ENCODE measurements at places on chromosomes 6 and 20.

DNA sequence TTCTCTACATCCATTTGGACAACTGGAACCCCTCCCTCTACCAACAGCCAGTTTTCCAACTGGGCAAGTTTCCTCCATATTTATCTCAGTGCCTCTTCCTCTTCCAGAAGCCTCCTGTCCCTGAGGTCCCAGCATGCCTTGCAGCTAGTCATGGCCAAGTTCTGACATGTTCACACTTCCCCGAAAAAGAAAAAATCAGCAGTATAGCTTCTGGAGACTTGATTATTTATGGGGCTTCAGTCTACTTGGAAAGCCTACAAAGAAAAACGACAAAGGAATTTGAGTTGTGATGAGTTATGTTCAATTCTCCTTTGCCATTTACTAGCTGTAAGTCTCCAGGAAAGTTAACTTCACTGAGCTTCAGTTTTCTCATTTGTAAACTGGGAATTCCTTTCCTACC lies 406.5 kb downstream of the MAFB start:
- no peak for DNase-seq

GRCh38 chr6:100099189-100100074 lies 105.4 kb upstream of the MCHR2 start:
- no peak for DNase-seq

- no peak for DNase-seq
These were observed 2.6 kb upstream of the SLC22A7 start for GRCh38 chr6:43295456-43295855.

DNA sequence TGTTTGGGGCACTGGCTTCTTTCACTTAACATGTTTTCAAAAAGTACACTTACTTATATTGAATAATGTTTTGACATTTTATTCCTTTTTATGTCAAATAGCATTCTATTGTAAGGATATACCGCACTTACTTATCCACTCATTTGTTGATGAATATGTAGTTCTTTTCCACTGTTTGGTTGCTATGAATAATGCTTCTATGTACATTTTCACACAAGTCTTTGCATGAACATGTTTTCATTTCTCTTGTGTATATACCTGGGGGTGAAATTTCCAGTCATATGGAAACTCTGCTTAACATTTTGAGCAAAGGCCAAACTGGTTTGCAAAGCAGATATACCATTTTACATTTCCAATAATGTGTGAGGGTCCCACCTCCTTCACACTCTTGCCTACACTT lies 202.3 kb upstream of the GGTLC1 start:
- no peak for DNase-seq

- DNase-seq, result no peak
These were observed 735.6 kb downstream of the RFPL4B start for GRCh38 chr6:113082745-113083144.

GRCh38 chr6:44305200-44305725 lies 7.9 kb downstream of the AARS2 start:
- DNase-seq, result no peak

GRCh38 chr6:4703382-4703781 lies 72.8 kb upstream of the CDYL start:
- DNase-seq, result no peak

GRCh38 chr6:34616227-34616585 lies 60.1 kb upstream of the SPDEF start:
- no peak for DNase-seq

DNA sequence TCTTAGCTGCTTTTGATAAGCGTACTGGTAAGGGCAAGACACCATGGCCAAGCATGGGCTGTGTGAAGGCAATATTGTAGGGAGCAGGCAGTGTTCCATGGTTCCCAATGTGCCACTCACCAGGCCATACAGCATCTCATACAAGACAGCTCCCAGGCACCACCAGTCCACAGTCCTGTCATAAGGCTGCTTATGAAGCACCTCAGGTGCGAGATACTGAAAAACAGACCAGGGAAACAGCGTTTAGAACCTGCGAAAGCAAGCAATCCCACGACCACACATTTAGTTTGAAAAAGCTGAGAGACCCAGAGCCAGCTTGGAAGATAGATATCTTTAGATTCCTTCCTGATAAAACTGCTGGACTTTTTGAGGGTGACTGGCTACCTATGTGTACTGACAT lies 119.1 kb upstream of the SLC2A12 start:
- no peak for DNase-seq

DNA sequence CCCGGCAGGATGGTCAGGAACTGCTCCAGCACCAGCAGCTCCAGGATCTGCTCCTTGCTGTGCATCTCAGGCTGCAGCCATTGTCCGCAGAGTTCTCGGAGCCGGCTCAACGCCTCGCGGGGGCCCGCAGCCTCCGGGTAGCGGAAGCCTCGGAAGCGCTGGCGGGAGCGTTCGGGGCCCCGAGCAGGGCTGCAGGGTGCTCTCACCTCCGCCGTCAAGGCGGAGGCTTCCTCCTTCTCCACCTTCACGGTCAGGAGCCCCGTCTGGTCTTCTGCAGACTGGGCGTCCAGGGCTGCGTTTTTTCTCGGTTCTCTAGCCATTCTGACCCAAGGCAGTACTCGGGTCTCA lies 434 bp downstream of the ZKSCAN4 start:
- DNase-seq, result peak; percentile 43

DNA sequence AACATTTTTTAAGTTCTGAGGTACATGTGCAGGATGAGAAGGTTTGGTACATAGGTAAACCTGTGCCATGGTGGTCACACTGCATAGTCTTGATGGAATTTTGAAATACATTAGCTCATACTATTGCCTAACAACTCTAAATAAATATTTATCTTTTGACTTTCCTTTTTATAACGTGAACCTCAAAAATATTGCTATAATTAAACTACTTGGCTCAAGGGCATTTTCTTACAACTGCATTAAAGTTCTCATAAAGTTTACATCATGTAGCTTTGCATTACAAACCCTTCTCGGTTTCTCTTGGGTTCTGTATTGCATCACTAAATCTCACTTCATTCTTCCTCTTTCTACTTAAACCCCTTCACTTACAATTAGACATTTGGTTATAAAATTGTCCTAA lies 636.0 kb upstream of the PTCHD4 start:
- DNase-seq, result no peak

DNA sequence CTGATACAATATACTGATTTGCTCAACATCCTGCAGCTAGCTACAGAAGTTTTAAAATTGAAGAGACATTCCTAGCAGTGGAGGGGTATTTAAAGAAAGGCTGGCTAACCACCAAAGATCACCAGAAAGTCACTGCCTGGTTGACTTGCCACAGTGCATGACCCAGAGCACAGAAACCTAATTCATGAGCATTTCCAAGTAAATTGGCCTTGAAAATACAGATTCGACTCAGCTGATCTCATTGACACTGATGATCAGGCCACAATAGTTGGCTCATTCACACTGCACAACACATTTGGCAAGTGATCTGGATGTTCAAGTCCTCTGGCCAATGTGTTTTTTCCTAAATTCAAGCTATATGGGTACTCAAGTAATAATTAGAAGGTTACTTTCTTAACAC lies 13.3 kb upstream of the TDRD6 start:
- no peak for DNase-seq

- DNase-seq, result no peak
These were observed 1.4 kb downstream of the C6orf132 start for GRCh38 chr6:42140756-42141602.

DNA sequence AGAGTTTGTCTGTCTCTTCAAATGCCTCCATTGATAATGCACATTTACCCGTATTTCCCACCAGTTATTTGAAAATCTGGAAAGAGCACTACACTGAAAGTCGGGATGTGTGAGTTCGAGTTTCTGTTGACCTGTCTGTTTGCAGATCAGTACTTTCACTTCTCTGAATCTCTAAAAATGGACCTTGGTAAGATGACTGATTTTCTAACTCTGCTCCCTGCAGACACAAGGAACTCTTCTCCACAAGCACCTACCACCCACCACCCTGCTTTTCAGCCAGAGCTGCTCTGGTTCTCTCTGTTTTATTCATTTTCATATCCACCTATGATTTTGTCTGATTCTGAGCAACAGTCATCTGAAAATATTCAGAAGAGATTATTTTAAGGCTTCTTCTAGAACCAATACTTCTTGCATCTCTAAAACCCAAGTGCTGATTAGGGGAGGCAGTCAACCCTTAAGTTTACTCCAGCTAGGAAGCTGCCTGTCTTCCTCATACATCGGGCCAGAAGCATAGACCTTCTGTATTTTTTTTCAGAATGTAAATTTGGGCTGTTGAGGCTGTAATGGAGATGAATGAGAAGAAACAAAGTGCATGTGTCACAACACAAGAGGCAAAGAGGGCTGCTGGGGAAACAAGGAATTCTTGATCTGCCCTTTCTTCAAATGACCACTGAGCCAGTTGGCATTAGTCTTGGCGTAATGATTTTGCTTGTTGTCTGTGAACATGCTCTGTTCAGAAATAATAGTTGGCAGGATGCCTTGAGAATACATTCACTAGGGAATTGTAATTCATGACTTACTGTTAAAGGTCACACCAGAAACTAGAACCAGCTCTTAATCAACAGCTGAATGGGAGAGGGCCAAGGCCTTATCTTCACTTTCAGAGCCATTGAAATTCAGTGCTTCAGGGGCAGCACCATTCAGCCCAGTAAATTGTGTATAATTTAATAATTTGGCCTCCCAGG lies 85.4 kb upstream of the MYLIP start:
- DNase-seq, result no peak

DNA sequence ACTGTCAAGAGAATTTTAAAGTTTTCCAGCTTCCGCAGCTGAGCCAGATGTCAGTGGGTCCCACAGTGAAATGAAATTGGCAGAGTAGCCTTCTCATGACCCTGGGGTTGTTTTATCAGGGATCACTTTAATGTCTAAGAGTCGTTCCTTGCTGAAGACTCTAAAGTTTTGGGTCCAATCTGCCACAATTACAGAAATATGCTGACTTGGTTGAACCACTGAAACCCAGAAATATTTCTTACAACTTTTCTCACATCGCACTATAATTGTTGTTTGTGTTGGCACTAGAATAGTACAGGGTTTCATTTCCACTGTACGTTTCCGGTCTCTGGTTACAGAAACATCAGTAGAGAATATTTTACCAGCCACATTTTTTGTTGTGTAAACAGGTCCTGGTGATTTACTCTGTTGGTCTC lies 109.0 kb downstream of the HMGCLL1 start:
- no peak for DNase-seq

DNA sequence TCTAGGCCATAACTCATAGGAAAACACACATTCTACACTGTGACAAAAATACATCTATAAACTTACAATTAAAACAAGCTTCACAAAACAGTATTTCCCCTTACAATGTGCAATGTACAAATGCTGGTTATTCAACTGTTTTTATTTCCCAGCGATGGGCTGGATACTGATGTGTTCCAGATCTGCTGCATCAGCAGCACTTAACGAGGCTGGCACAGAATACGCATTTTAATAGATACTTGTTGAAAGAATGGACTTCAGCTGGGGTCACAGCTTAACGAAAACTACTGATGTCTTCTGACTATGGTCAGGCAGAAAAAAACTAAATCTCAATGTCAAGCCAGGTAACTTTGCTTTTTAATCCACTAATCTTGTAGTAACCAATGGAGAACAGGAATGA lies 70.9 kb downstream of the B4GALT5 start:
- DNase-seq, result no peak

DNA sequence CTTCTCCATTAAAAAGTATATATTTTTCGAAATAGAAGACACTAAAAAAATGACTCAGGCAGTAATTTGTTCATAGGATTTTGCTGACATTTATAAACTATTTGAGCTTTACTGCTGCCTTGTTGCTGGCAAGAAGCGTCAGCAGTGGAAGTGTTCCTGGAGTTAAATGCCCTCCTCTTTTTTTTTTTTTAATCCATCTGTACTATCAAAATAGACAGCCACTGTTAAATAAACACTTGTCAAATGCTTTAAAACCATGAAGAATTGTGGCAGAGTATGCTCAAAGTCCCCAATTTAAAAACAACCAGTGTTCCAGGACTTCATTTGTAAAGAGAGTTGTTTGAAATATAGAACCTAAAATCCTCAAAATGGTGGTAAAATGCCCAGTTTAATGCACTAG lies 253.8 kb downstream of the NKAIN2 start:
- DNase-seq, result no peak

- no peak for DNase-seq
These were observed 676.2 kb downstream of the CBLN4 start for GRCh38 chr20:55329108-55329507.

DNA sequence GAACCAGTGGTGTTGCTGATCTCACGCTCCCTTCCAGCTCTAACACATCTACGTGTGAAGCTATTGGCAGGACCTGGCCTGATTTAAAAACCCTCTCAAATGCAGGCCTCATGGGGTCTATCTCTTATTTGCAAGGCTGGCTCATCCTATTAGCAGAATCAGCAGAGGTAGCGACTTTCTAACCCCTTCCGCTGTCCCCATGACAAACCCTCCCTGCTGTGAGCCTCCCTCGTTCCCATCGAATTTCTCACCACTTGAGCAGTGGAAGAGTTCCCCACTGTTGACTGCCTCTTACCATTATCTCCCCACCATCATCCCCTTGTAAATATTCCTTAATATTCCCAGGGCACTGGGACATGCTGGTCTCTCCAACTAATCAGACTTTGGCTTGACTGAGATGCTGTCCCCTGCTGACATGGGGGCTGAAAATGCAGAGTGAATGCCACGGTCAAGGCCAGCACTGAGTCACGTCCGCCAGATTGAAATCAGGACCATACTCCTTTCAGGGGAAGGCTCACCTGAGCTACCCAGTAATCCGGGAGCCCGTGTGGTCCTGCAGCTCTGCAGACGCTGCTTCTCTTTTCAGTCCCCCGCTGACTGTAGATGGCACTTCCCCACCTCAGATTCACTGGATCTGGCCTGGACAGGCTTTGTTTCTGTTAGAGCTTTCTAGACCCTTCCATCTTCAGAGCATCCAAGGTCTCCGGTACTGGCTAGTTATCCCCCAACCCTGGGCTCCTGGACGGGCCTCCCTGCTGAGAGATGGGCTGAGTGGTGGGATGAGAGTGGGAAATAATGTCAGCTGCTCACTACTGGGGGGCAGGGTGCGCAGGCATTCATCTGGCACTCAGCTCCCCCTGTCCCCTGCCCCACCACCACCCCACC lies 23.1 kb downstream of the AAR2 start:
- no peak for DNase-seq

DNA sequence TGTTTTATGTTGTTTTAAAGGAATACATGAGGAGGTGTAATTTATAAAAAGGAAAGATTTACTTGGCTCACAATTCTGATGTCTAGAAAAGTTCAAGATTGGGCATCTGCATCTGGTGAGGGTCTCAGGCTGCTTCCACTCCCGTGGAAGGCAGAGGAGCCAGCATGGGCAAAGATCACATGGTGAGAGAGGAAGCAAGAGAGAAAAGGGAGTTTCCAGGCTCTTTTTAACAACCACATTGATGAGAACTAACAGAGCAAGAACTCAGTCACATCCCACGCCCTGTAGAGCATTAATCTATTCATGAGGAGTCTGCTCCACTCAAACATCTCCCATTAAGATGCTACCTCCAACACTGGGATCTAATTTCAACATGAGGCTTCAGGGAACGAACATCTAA lies 1666.3 kb downstream of the HACE1 start:
- no peak for DNase-seq
